Right ventricle myocardium superior (tissue), 1 donor: ENCODE measurements at places on chromosomes 2 and 18. TPM values are rescaled to one million over a fixed set of nuclear protein-coding genes. Genes with fewer than 3 reads are reported as not detected.
A peak's percentile ranks its signal among the peaks of the same experiment; 100 is the strongest.

Gene GPAT2
- 6.4 TPM for total RNA-seq

- no peak for DNase-seq
These were observed 15.1 kb downstream of the KCMF1 start for GRCh38 chr2:84986018-84986417.

GRCh38 chr2:153347818-153348495 is 130.6 kb downstream of the RPRM start:
- DNase-seq = no peak

GRCh38 chr18:68494802-68495581 is 219.9 kb downstream of the TMX3 start:
- DNase-seq = no peak

DNA sequence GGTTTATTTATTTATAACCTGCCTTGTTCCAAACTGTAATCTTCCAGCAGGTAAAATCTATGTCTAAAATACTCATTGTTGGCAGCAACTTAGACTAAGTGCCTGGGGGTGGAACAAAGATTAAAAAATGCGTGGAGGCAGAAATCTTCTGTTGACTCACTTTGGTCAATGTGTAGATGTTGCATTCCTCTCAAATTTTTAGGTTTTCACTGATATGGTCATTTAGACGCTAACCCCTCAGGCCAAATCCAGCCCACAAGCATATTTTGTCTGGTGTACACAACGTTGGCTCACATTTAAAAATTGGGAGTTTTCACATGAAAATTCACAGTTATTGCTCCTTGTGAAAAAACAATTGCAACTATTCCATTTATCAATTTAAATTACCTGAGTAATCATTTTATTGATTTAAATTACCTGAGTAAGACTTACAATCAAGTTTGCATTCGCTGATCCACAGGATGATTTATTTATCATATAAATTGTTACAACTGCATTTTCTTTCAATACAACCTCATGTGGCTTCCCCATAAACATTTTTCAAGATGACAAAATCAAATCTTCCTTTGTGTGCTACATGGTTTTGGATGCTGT is 564.2 kb downstream of the TSN start:
- DNase-seq = no peak

Gene SH2D6
- 0.24 TPM for total RNA-seq

DNA sequence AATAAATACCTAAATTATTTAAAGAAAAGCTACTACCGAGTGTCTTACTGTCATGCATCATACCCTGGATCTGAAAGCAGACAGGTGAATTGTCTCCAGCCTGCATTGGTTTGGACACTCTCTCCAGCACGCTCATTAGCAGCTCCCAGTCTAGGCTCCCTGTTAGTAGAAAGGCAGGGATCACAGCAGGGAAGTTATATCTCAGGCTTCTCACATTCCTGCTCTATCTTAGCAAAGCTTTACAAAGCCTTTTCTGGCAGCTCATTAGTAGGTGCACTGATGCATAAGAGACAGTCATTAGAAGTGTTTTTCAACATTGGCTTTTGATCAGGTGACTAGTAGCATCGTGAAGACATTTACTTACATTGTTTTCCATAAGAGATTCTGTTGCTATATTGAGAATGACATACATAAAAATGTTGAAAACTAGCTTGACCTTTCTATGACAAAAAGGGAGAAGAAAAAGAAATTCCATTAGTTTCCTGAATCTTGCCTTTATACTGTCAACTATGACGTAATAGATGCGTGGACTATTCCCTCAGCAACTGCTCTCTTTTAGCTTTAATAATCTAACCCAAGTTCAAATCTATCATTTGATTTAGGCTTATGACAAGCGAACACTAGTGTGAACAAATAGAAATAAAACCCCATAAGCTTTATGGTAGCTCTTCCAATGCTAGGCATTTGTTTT is 408.7 kb upstream of the KCNH7 start:
- no peak for DNase-seq

DNA sequence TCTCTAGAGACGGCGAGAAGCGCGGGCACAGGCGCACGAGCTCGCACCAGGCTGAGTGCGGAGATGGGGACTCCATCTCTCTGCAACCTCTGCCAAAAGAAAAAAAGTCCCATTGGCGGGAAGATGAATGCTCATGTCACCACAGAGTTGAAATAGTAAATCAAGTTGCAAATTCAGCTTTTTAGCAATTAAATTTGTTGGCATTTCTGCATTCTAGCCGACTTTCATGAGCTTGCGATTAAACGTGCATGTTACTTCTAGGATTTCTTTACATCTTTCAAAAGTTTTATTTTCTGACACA is 588 bp downstream of the CHAC2 start:
- DNase-seq = no peak

- peak; percentile 20 for DNase-seq
These were observed 4.0 kb downstream of the KIF1A start for GRCh38 chr2:240815761-240816583.

DNA sequence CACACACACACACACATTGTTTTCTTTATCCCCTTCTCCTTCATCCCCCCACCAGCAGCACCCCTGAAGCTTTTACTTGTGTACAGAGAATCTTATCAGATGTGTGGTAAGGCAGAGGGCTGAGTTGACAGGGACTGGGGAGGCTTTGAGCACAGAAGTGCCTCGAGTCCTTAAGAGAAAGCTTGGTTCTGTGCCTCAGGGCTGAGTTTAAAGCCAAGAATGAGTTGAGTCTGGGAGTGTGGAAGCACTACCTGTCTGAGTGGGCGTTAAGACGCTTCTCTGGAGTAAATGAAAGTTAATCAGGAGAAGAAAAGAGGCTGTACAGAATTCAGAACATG is 2.7 kb downstream of the ID2 start:
- no peak for DNase-seq

- no peak for DNase-seq
These were observed 202.8 kb upstream of the TWIST2 start for GRCh38 chr2:238645095-238645494.

Gene ECEL1
- total RNA-seq = not detected

GRCh38 chr2:41741951-41742595 is 305.7 kb upstream of the PKDCC start:
- no peak for DNase-seq

DNA sequence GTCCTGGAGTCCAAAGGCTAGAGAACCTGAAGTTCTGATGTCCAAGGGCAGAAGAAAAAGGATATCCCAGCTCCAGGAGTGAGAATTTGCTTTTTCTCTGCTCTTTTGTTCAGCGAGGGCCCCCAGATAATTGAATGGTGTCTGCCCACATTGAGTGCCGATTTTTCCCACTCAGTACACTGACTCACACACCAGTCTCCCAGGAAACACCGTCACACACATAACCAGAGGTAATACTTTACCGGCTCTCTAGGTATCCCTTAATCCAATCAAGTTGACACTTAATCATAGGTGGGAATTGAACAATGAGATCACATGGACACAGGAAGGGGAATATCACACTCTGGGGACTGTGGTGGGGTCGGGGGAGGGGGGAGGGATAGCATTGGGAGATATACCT is 161.5 kb downstream of the WDR7 start:
- no peak for DNase-seq

DNA sequence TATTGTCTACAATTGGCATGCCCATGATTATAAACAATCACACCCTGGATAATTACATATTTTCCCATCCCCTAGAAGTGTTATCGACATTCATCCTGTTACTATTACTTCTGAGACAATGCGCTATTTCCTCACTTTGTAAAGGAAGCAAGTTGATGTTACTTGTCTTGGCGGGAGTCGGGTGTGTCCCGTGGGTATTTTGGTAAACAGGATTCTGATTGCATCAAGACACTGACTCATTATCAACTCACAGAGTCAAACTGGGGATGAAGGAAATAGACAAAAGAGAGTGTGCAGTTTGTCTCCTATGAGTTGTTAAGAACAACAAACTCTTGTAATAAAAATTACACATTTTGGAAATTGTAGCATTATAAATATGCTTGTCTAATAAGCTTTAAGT is 142.7 kb downstream of the GALR1 start:
- no peak for DNase-seq

- no peak for DNase-seq
These were observed 571.9 kb upstream of the CNTNAP5 start for GRCh38 chr2:123453046-123453700.

- no peak for DNase-seq
These were observed 154.9 kb downstream of the MYO3B start for GRCh38 chr2:170332676-170333402.

Gene MALT1
- total RNA-seq = 10.2 TPM

GRCh38 chr18:35392375-35392774 is 15.2 kb upstream of the ZNF396 start:
- DNase-seq = no peak

Gene AGXT
- not detected for total RNA-seq

Gene ARHGAP28
- 1.1 TPM for total RNA-seq
